Heart right ventricle (tissue), 16 donors: ENCODE measurements at places on chromosomes 12 and 14.

GRCh38 chr12:1620092-1620491 lies 8.9 kb upstream of the WNT5B start:
- no peak for DNase-seq

DNA sequence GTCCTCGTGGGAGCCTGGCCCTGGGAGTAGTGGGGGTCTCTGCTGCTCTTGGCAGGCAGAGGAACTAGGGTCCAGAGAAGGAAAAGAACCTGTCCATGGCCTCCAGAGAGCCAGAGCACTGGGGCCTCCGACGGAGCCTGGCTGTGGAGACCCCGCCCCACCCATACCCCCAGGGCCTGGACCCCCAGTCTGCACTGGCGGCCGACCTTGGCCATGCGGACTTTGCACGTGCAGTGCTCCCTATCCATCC lies 1.1 kb downstream of the BEGAIN start:
- DNase-seq = no peak

- no peak for DNase-seq
These were observed 55.4 kb downstream of the RPAP3 start for GRCh38 chr12:47650469-47650868.

- no peak for DNase-seq
These were observed 18.5 kb downstream of the RHOF start for GRCh38 chr12:121774968-121775474.

DNA sequence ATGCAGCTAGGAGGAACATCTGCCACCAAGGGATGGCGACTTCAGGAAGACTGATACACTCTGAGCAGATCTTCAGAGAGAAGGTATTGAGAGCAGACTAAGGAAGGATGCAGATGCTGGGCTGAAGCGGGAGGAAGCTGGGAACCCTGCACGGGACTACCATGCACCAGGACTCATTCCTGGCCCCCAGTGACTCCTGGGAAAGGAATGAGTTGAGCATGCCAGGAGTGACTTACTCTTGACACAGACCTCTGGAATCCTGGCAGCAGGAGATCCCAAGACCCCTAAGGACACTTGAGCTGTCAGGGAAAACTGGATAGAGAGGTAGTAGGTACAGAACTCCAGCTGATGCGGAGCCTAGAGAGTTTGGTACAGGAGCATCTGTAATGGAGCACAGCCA lies 336.1 kb downstream of the RPS29 start:
- no peak for DNase-seq

- DNase-seq = no peak
These were observed 19.0 kb upstream of the MSRB3 start for GRCh38 chr12:65259501-65259900.

DNA sequence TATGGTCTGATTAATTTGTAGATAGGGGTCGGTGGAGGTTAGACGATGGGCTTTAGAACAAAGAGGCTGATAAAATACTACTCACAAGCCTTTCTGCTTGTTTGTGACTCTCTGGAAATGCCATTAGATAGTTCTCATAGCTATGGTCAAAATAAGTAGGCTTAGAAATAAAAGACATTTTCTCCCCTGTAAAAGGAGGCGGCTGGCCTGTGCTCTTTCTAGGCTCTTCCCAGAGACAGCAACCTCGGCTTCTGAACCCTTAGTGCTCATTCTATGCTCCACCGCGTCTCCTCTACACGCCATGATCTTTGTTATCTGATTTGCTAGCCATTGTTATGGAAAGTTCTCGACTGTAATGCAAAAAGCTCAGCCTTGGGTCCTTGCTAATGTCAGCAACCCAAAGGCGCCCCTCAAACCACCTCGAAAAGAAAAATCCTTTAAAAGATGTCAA lies 64.5 kb downstream of the CRADD start:
- no peak for DNase-seq

- no peak for DNase-seq
These were observed 232.6 kb downstream of the EPS8 start for GRCh38 chr12:15556411-15557102.

DNA sequence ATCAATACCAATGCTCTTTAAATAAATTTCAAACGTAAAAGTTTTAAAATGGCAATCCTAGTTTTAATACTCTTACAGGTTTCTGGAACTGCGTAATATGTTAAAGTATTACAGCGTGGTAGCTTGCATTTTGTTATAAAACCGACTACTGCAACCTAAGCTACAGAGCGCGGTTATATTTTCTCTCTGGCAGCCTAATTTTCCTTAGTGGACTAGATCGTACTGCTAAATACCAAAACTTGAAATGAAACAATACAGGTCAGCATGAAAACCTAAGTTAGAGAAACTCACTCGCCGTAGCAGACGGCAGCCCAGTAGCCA lies 1.2 kb downstream of the CCDC92 start:
- DNase-seq = no peak

DNA sequence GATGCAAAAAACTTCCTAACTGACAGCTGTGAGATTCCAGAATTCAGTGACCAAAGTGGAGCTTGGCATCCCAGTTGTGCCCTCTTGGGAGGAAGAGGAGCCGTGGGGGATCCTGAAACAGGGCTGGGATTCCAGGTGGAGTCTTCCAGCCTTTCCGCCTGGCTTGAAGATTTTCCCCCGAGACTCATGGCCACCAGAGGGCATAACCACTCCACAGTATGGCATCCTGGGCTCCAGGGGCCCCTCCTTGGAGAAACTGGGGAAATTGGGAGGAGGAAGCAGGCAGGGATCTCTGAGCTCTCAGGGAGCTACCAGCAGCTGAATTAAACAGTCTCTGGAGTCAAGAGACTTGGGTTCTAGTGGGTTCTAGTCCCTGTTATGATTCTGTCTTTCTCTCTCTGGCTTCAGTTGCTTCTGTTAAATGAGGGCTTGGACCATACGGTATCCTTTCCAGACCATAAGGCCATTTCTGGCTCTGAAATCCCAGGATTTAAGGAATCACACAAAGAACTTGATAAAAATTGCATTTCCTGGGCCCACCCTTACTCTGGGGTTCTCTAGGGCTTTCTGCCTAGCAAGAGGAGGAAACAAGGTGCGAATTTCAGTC lies 2.6 kb upstream of the TAMALIN start:
- peak; percentile 40 for DNase-seq

GRCh38 chr12:3418609-3419390 lies 72.2 kb upstream of the PRMT8 start:
- no peak for DNase-seq

DNA sequence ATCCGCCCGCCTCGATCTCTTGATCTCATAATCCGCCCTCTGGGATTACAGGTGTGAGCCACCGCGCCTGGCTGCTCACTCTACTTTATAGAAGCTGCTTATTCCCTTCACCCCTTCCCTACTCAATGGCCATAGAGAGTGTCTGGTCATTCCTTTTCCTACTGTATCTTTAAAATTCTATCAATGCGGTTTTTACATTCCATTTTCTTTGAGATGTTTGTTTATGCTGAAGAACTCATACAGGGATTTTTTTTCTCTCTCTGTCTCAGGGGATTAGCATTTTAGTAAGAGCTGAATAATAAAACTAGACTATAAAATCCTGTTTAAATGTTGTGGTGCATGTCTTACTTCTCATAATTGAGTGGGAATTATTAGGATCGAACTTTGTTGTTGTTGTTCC lies 218.6 kb upstream of the FOXN3 start:
- no peak for DNase-seq

GRCh38 chr12:54329759-54330158 lies 4.8 kb downstream of the COPZ1 start:
- no peak for DNase-seq

- no peak for DNase-seq
These were observed 41.4 kb upstream of the TEX22 start for GRCh38 chr14:105356927-105357326.

- no peak for DNase-seq
These were observed 97.7 kb downstream of the SETD3 start for GRCh38 chr14:99382781-99383471.

DNA sequence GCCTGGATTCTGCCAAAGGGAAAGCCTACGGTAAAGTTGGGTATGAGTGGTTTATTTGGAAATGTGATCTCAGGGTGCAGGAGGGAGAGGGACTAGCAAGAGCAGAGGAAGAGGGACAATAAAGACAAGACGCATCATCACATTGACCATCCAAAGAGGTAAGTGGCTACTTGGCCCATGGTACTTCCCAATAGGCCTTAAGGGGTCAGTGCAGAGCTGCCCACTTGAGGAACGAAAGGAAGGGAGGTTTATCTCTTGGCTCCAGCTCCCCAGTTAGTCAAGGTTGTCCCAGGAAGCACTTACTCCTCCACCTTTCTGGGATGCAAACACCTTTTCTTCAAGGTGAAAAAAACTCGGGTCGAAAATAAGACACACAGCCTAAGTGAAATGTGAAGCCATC lies 323.9 kb downstream of the TMEM132D start:
- DNase-seq = no peak

GRCh38 chr12:102728506-102729242 lies 188.4 kb downstream of the PAH start:
- no peak for DNase-seq

GRCh38 chr14:61599942-61600341 lies 95.4 kb upstream of the HIF1A start:
- no peak for DNase-seq

GRCh38 chr12:1939801-1940607 lies 21.6 kb upstream of the CACNA2D4 start:
- peak; percentile 88 for DNase-seq

GRCh38 chr14:65144170-65144569 lies 41.9 kb upstream of the MAX start:
- DNase-seq = no peak

DNA sequence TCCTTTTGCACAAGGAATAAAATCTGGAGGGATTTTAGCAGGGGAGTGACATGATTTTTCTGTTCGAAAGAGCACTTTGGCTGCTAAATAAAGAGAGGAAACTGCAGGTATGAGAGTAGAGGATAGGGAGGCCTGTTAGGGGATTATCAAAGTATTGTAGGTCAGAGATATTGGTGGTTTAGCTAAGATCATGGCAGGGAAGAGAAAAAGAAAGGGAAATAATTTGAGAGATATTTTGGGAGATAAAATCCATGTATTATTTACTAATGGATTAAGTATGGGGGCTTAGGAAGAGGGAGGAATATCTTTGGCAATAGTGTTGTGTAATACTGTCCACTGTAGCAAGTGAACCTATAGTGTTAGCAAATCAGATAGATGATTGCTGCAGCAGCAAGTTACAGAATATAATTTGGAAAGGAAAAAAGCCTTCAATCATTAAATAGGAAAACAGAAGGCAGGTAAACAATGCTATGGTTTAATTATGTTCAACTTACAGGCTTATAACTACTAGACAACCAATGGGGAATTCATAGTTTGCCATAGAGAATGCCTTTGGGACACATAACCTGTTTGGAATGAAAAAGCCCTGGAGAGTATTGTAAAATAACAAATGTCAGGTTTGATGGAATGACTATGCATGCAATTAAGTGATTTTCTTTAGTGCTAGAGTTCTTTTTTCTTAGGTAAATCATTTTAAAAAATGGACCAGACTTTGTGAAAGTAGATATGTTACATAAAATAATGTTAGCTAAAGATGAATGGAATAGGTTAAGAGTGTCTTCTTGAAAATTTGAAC lies 50.5 kb downstream of the ADIPOR2 start:
- no peak for DNase-seq

DNA sequence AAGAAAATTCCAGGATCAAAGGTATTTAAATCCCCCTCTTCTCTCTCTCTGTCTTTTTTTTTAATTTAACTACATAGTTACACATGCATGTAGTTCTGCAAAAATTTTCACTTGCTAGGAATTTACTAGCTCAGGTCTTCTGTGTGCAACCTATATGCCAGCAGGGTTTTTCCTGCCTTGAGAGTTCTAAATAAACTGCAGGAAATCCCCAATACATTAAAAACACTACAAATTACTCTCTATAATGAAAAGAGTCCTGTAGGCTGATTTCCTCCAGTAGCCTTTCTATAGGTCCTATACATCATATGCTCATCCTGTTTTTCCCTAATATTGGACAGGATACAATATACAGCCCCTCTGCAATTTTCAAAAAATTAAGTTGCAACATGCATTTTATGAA lies 27.7 kb upstream of the ATXN7L3B start:
- no peak for DNase-seq

- no peak for DNase-seq
These were observed 20.5 kb upstream of the MTERF2 start for GRCh38 chr12:107007411-107007810.

DNA sequence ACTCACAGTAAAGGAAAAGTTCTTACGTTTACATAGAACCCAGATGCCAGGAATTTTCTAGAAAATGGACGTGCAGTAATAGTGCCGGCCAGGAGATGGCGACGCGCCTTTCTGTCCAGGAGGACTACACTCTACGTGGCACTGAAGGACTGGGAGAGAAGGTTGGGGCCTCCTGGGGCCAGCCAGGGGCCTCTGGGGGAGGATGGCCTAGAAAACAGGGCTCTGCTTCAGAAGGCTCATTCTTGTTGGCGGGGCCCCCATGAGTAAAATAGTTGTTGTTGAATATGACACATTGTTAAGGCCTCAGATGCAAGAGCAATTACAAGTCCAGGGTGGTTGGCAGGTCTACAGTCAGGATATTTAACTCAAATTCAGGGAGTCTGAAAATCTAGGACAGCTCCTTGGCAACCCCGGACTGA lies 120.1 kb upstream of the MAX start:
- peak; percentile 55 for DNase-seq

DNA sequence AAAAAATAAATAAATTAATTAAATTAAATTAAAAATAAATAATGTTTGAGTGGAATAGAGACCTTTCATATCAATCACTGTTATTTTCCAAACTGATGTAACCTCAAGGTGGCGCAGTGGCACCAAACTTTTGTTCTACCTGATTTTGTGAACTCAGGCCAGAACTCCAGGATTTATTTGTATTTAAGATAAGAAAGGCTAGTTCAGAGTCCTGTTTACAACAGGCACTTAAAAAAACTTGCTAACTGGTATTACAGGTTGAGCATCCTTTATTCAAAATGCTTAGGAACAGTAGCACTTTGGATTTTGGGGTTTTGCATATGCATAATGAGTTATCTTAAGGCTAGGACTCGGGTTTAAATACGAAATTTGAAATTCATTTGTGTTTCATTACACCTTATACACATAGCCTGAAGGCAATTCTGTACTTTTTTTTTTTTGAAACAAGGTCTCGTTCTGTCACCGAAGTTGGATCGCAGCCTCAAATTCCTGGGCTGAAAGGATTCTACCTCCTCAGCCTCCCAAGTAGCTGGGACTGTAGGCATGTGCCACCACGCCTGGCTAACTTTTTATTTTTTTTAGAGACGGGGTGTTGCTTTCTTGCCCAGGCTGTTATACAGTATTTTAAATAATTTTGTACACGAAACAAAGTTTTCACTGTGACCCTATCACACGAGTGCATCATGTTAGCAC lies 32.4 kb downstream of the YY1 start:
- no peak for DNase-seq

DNA sequence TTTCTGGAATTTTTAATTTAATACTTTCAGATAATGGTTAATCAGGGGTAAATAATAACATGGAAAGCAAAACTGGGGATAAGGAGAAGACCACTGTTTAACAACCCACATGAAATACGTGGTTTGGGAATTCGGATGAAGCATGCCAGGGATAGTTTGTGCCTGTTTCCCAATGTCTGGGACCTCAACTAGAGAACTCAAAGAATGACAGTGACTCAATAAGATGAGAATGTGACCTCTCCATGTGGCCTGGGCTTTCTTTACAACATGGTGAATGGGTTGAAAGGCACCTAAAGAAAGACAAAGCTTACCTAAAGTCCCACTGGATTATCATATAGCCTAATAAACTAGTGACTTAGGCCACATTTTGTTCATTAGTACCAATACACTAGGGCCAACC lies 460.3 kb upstream of the LRFN5 start:
- no peak for DNase-seq

GRCh38 chr14:105445290-105445689 lies 25.7 kb downstream of the MTA1 start:
- no peak for DNase-seq

GRCh38 chr12:53645165-53645564 lies 19.0 kb upstream of the ATF7 start:
- DNase-seq = no peak
